ENCODE measurements at places on chromosomes 5 and 9. TPM values are rescaled to one million over a fixed set of nuclear protein-coding genes. Genes with fewer than 3 reads are reported as not detected.

The MSANTD3 gene
- total RNA-seq, result 74.2 TPM

The AHRR gene
- 2.6 TPM for total RNA-seq

The TXNDC8 gene
- total RNA-seq, result not detected

The DAP gene
- 62.4 TPM for total RNA-seq

The RLN1 gene
- not detected for total RNA-seq

The CAPSL gene
- not detected for total RNA-seq

The ASS1 gene
- total RNA-seq, result 16.7 TPM

The DPP7 gene
- 111 TPM for total RNA-seq

All from A549 treated with RU486 at 1 μM for 4 hours (cell line).